ENCODE measurements at places on chromosomes 13 and 19.
A peak's percentile ranks its signal among the peaks of the same experiment; 100 is the strongest.

DNA sequence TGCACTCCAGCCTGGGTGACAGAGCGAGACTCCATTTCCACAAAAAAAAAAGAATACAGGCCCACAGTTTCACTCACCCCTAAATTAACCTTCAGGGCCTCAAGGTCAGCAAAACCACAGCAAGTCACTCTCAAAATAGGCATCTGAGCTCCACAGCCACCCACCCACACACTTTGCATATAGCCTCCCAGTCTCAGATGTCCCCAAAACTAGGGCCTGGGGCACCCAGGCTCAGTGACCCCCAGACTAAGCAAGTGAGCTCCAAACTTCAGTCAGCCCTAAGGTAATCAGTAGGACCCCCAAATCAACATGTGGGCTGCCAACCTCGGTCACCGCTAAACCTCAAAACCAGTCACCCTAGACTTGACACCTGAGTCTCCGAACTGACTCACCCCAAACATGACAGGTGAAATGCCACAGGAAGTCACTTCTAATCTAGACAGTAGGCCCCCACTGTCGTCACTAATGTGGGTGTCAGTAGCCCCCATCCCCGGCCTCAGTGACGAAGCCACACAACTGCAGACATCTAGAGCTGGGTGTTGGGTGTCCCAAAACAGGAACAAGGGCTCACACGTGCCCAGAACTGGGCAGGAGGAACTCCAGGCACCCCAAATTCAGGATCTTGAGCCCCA, 13.9 kb downstream of the RABAC1 start:
- DNase-seq = peak; percentile 90

DNA sequence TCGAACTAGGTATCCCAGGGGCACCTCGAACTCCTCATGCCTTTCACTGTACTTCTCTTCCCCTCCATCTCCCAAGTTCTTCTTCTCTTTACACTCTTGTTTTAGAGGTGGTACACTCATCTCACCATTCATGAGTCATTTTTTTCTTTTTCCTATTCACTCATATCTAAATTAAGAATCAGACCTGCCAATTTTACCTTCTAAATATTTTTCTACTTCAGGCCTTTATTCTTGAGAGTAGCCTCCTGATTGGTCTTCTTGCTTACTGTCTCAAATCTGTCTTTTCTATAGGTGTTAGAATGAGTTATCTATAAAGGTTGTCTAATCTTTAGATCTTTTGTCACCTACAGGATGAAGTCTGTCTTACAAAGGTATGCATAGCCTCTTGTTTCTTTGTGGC, 20.7 kb downstream of the TDRD3 start:
- no peak for DNase-seq

DNA sequence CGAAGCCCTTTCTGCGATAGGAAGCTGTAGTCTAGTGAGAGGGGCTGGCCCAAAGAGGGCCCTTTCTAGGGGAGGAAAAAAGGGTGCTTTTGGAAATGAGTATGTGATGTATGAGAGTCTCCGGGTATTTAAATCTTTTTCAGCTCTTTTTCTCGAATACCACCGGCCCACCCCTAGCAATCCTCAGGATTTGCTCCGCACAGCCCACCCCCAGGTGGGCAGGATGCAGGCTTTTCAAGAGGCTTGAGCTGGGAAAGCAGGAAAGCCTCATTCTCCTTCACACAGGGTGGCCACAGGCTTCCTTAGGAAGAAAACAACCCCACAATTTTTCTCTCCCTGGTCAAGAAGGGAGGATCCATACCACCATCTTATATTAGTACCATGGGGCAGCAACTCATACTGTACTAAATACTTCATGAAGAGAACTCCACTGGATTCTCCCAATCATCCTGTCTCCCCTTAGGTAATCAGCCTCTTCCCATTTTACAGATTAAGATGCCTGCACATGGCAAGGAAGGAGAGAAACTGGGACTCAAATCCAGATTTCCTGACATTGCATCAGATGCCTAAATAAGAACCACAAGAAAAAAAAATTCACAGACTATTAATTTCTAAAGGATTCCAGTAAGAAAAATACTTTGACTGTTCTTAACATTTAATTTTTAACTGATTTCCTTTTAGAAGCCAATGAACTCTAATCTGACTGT, 84.4 kb downstream of the STK24 start:
- no peak for DNase-seq

DNA sequence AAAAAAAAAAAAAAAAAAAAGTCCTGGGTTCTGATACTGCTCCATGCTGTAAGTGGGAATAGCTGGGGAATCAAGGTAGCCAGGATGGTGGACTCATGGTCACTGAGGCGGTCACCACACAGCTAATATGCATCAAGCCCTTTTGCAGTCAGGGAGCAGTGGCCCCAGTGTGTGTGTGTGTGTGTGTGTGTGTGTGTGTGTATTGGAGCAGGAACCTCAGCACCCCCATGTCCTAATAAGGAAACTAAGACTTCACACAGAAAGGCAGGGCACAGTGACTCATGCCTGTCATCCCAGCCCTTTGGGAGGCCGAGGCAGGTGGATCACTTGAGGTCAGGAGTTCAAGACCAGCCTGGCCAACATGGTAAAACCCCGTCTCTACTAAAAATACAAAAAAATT, 12.0 kb downstream of the B3GNT3 start:
- no peak for DNase-seq

DNA sequence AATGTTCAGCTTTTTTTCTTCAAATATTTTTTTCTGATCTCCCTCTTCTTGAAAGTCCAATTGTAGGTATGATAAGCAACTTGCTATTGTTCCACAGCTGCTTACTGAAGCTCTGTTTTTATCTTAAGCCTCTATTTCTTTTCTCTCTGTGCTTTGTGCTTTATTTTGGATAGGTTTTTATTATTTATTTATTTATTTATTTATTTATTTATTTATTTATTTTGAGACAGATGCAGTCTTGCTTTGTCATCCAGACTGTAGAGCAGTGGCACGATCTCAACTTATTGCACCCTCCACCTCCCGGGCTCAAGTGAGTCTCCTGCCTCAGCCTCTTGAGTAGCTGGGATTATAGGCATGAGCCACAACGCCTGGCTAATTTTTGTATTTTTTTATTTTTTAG, 199.4 kb downstream of the KLF12 start:
- no peak for DNase-seq

DNA sequence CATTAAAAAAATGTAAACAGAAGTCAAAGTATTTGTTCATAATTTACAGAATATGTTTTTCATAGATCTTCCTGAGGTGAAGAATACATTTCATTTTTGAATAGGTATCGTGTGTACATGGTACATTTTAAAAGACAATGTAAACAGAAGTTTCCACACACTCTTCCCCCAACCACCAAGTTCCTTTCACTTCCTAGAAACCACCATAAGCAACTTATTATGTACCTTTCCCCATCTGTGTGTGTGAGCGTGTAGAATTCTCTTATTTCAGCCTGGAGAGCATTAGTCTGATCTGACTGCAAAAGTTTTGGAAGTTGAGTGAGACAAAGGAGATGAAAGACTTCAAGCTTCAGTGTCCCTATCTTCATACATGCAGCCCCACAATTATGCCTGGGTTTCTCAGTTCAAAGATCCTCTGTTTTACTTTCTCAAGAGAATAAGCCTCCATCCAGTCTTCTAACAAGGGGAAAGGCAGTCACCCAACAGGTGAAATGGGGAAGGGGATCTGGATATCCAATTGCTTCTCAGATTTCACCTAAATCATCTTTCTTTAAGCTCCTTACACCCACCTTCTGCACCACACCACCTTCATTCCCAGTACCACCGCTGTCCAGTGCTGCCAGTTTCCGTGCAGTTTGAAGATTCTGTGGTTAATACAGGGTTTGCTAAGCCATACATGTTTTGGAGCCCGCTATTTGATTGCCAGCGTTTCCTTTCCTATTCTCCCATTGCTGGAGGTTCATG, 2.1 kb downstream of the TEX30 start:
- DNase-seq = no peak

DNA sequence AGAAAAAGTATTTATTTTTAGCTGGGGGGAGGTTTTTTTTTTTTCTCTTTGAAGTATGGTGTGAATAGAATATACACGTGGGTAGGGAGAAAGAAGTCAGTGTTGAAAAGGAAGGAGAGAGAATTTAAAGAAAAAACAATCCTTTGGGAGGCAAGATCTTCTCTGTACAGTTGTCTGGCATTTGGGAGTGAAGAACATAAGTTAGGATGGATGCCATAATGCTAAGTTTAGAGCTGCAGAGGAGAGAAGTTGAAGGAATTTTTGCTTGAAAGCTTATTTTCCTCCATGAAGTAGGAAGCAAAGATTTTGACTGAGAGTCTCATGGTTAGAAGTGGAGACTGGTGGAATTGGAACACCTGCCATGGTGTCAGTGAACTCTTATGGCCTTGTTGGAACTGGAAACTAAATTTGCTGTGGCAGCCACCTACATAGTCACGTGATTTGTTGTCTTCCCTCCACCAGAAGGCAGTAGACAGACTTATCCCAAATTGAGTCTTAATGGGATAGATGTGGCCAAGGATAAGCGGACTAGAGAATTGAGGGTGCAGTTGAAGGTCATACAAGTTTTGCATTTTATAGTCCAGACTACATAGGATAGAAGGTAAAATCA, 22.0 kb downstream of the NDFIP2 start:
- no peak for DNase-seq

DNA sequence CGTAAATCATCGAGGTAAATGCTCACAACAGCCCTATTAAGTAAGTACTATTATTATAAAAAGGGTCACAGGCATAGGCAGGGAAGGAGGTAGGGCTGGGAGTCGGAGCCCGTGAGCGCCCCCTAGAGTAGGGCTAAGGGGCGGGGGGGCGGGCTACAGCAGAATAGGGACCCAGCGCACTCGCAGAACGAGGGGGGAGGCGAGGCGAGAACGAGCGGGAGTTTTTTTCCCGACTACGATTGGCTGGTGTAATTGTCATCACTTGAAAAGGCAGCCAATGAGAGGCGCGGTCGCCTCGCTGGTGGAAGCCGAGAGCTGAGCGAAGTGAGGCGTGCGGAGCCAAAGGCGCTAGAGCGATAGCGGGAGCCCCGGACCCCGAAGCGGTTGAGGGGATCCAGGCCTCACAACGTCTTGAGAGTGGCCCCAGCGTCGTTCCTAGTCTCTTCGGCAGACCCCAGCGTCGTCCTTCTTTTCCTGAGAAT, 24.2 kb downstream of the KEAP1 start:
- DNase-seq = peak; percentile 94

GRCh38 chr13:105956921-105957320, 578.5 kb downstream of the EFNB2 start:
- no peak for DNase-seq

- no peak for DNase-seq
Measured at GRCh38 chr13:93865235-93865634, 614.2 kb downstream of the DCT start.

- no peak for DNase-seq
Measured at GRCh38 chr13:45335397-45336024, 5.5 kb downstream of the TPT1 start.

DNA sequence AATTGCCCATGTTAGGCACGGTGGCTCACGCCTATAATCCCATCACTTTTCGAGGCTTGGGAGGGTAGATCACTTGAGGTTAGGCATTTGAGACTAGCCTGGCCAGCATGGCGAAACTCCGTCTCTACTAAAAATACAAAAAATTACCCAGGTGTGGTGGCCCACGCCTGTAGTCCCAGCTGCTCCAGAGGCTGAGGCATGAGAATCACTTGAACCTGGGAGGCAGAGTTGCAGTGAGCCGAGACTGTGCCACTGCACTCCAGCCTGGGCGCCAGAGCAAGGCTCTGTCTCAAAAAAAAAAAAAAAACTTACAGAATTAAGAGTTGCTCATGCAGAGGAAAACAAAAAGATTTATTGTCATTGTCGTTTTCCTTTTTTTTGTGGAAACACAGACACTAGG, 3.4 kb upstream of the PSMC4 start:
- peak; percentile 32 for DNase-seq

GRCh38 chr19:14363183-14364097, 17.8 kb upstream of the ADGRE5 start:
- DNase-seq = peak; percentile 82

- DNase-seq = no peak
Measured at GRCh38 chr13:23325191-23325590, 108.3 kb downstream of the SACS start.

DNA sequence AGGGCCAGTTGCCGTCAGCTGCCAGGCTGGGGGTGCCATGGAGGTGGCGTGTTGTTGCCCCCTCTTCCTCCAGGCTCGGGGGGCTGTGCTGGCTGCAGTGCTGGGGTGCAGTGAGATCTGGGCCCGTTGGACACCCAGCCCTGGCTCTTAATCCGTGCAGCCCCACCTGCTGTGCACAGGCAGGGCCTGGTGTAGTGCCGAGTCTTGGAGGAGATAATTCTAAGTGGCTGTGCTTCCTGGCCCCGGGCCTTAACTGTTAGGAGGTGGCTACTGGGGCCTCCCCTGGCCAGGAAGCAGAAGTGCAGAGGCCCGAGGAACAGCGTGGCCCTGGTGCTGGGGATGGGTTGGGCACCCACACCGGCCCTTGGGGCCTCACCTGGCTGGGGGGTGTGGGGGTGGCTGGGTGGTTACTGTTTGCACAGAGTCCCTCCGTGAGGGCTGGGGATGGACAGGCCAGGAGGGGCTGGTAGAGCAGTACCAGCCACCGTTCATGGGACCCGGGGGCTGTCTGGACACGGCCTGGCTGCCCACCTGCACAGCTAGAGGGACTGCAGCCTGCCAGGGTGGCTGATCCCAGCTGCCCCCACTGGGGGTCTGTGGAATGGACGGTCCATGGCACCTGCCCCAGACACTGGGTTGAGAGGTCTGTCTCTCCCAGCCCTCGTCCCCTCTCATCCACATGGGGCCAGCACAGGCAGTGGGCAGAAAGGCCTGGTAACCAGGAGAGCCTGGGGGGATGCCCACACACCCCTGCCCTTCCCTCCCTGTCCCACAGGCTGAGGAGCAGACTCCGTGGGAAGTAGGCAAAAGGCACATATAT, 3.3 kb downstream of the GPX4 start:
- DNase-seq = no peak

GRCh38 chr13:98505217-98505616, 71.7 kb downstream of the STK24 start:
- no peak for DNase-seq

GRCh38 chr13:112680741-112681360, 9.0 kb upstream of the ATP11A start:
- DNase-seq = no peak

- no peak for DNase-seq
Measured at GRCh38 chr13:85333506-85334020, 465.7 kb downstream of the SLITRK6 start.

DNA sequence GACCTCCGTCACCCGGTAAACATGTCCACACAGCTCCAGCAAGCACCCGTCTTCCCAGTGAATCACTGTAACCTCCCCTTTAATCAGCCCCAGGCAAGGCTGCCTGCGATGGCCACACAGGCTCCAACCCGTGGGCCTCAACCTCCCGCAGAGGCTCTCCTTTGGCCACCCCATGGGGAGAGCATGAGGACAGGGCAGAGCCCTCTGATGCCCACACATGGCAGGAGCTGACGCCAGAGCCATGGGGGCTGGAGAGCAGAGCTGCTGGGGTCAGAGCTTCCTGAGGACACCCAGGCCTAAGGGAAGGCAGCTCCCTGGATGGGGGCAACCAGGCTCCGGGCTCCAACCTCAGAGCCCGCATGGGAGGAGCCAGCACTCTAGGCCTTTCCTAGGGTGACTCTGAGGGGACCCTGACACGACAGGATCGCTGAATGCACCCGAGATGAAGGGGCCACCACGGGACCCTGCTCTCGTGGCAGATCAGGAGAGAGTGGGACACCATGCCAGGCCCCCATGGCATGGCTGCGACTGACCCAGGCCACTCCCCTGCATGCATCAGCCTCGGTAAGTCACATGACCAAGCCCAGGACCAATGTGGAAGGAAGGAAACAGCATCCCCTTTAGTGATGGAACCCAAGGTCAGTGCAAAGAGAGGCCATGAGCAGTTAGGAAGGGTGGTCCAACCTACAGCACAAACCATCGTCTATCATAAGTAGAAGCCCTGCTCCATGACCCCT, 9.0 kb upstream of the CEACAM5 start:
- peak; percentile 52 for DNase-seq

Data from activated CD8-positive, alpha-beta memory T cell treated with anti-CD3 and anti-CD28 coated beads for 24 hours (primary cell).